Small intestine (tissue), 16 donors: ENCODE measurements at places on chromosomes 4 and X. TPM values are rescaled to one million over a fixed set of nuclear protein-coding genes. Genes with fewer than 3 reads are reported as not detected.
A peak's percentile ranks its signal among the peaks of the same experiment; 100 is the strongest.

The HPGD gene
- polyA plus RNA-seq, result 399 TPM

The THAP6 gene
- polyA plus RNA-seq, result 4.1 TPM

- DNase-seq, result no peak
These were observed 49.7 kb upstream of the PTPN13 start for GRCh38 chr4:86544310-86544966.

The HTRA3 gene
- 3.8 TPM for polyA plus RNA-seq

The GPRIN3 gene
- 12.2 TPM for polyA plus RNA-seq

GRCh38 chr4:87489678-87490077, 39.5 kb downstream of the SPARCL1 start:
- no peak for DNase-seq

- DNase-seq, result no peak
These were observed 494.8 kb upstream of the ZFP42 start for GRCh38 chr4:187500796-187501195.

The TRAM1L1 gene
- polyA plus RNA-seq, result 1.2 TPM

GRCh38 chrX:1401611-1402430, 9.9 kb upstream of the SLC25A6 start:
- no peak for DNase-seq

- no peak for DNase-seq
These were observed 753.1 kb upstream of the FRG1 start for GRCh38 chr4:189187531-189188052.

The PPBP gene
- not detected for polyA plus RNA-seq

The ZDHHC15 gene
- polyA plus RNA-seq, result not detected

DNA sequence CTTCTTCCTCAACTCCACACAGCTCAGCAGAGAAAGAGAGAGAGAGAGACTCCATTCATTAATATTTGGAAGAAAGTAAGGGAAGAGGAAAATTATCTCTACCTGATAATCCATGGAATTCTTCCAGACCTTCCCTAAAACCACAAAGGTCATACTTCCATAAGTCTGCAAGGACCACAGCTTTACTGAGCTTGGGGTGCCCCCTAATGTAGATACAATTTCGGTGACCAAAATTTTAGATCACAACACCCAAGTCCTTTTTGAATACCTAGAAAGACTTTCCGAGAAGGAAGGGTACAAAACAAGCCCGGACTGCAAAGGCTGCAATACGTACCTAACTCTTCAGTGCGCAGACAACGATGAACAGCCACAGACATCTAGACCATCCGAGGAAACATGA, 523.9 kb downstream of the GLUD2 start:
- DNase-seq, result no peak

DNA sequence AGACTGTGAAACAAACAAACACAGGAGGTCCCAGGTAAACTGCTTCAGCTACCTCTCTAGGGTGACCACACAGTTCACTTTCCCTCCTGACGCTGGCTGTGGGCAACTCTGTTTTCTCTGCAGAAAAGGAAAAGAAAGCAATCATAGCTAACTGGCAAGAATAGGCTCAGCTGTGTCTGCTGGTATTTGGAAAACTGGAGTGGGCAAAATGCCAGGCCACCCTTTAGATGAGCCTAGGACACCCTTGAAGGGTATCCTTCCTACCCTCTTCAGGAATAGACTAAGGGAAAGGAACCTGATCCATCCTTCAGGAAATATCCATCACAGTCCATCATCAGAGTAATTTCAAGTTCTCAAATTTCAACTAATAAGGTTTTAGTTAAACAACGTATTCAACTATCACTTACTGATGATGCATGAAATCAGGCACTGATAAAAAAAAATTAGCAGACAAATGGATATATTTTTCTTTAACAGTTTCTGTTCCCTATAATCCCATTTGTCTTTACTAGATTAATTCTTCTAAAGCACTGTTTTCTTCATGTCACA, 60.9 kb downstream of the CAMK2D start:
- no peak for DNase-seq

DNA sequence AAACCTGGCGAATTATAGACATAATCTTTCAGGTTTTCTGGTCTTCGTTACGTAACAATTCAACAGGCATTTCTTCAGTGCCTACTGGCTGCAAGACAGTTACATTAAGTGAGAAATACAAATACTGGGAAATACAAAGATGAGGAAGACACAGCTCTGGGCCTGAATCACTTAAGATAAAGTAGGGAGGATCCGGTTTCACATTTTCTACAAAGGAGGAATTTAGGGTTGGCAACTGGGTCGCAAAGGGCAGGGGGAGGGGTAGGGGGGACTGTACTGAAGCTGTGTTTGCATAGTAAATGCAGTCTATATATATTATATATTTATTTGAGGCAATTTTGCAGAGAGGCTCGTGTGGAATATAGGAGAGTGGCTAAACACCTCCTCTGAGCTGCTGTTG, 107.4 kb downstream of the MAML3 start:
- DNase-seq, result no peak

DNA sequence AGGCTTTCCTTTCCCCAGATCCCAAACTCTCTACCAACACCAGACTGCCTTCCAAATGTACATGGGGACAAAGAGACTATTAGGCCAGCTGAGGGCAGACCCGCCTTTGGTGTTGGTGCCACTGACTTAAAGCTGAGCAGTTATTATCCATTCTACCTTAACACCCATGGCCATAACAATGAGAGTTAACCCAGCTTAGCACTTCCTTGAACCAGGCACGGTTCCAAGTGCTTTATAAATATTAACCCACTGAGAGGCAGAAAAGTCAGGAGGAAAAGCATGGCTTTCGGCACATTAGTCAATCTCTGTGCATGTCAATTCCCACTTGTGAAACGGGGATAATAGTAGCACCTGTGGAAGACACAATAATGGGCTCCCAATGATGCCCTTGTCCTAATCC, 243.1 kb upstream of the ANXA3 start:
- DNase-seq, result no peak

The FOXR2 gene
- not detected for polyA plus RNA-seq

GRCh38 chrX:44071847-44072551, 98.8 kb upstream of the NDP start:
- no peak for DNase-seq

- DNase-seq, result no peak
These were observed 330.9 kb downstream of the DCHS2 start for GRCh38 chr4:154160519-154161301.

DNA sequence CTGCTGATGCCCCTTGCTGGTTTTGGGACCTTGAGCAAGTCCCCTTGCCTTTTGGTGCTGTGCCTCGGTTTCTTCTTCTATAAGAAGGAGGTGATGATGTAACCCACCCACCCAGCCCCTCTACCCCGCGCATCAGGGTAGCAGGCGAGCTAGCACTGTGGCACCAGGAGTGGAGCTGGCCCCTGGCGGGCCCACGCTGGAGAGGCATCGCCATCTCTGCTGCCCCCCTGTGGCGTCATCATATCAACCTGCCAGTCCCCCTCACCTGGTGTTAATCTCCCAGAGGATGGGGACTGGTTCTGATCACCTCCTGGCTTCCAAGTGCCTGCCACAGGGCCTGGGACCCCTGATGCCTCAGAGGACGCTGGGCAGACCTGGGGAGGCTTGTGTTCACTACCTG, 6.3 kb upstream of the SORCS2 start:
- DNase-seq, result peak; percentile 45

The CAMK2D gene
- polyA plus RNA-seq, result 21.3 TPM

The RHOXF1 gene
- not detected for polyA plus RNA-seq

DNA sequence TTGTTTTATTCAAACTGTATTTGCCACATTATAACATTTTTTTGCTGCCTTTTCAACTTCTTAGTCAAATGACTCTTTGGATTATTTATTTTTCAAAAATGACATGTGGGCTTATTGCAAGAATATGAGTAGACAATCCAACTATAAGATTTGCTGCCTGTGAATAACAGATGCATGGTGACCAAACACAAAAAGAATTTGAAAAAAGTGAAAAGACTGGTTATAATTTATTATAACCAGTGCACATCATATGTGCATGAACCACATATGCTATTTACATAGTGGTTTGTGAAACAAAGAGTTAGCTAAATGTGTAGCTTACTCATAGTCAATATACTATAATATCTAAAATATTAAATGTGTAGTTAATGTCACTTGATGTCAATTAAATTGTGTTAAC, 2086.8 kb downstream of the ARAP2 start:
- no peak for DNase-seq

The PLAC1 gene
- 0.06 TPM for polyA plus RNA-seq

DNA sequence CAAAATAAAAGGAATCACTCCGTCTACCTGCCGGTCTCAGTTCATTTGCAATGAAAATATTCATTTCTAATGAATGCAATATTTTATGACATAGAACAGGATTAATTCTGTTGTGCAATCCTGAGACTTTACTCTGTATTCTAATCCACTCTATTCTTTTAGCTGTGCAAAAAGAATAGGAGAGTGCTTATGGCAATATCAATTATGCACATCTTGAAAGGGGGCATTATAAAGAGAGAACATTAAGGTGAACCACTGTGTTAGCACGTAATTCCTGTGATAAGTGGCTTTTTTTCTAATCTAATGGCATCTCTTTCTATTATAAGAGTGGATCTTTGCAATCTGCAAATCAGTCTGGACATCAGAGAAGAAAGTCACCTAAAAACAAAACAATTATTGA, 99.5 kb downstream of the KCNIP4 start:
- no peak for DNase-seq

The ADRA2C gene
- 4.6 TPM for polyA plus RNA-seq

GRCh38 chr4:8818063-8818881, 53.4 kb downstream of the HMX1 start:
- no peak for DNase-seq

- DNase-seq, result no peak
These were observed 129.4 kb downstream of the REELD1 start for GRCh38 chr4:146343776-146344175.

GRCh38 chr4:108072300-108072699, 82.6 kb downstream of the HADH start:
- peak; percentile 47 for DNase-seq

The FAM236C gene
- polyA plus RNA-seq, result not detected

DNA sequence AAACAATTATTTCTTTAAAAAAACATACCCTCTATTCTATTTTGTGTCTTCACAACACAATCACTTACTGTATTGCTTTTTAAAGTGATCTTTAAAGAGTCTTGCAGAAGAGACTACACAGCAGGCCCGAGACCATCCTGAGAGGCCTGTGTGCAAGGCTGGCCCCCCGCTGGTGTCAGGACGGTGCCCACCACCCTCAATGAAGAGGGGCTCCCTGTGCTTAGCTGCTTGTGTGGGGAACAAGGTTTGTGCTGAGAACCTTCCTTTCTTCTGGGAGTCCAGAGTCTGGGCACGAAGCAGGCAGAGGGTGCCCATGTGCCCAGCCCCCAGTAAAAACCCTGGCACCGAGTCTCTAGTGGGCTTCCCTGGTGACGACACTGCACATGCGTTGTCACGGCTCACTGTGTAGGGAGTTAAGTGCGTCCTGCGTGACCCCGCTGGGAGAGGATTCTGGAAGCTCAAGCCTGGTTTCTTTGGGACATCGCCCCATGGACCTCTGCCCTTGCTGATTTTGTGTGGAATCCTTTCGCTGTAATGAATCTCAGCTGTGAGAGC, 22.0 kb downstream of the RGS12 start:
- no peak for DNase-seq

DNA sequence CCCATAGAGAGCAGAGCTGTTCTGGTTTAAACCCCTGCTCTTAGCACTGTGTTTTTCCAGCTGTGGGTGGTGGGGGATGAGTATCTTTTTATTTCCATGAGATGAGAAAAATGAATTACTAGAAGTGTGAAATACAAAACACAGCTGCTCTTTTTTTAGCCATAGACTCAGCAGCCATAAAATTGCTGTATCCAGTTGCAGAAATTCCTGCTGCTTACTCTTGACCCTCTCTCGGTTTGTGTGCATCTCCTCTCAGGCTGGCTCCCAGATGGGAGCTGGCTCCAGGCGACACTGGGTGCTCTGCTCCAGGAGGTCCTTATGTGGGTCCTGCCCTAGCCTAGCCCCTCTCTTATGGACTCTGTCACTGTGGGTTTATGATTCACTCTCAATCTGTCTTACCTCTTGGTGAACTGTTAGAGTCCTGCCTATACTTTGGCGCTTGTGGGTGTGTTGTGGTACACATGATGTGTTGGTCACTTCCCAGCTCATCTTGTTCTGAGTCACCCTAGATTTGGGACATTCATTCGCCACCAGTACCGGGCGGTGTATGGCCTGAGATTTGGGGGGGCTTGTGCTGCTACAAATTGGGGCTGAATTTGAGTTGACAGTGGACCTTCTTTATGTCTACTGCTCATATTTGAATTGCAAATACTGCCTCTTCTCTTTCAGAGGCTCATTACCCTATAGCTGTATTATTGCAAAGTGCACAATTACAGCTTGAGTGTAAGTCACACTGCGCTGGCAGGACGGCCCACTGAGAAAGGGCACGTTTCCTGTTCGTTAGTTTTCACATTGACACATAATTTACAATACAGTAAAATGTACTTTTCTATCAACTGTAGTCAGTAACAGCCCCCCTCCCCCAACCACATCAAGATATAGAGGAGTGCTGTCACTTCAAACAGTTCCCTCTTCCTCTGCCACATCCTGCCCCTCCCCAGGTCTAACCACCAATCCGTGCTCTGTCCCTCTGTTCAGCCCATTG, 46.9 kb upstream of the MSANTD1 start:
- DNase-seq, result peak; percentile 38

DNA sequence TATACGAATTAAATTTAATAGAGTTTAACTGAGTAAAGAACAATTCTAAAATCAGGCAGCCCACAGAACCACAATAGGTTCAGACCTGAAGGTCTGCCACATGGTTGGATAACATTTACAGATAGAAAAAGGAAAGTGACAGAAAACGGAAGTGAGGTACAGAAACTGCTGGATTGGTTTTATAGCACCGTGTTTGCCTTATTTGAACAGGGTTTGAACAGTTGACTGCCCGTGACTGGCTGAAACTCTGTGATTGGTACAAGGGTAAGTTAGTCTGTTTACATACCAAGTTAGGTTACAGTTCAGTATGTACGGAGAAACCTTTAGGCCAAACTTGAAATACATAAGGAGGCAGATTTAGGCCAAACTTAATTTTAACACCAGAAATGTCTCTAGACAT, 64.1 kb upstream of the ATXN3L start:
- no peak for DNase-seq

The SMIM31 gene
- 16.7 TPM for polyA plus RNA-seq

The ZBTB49 gene
- polyA plus RNA-seq, result 2.4 TPM

GRCh38 chr4:87559090-87559837, 30.1 kb upstream of the SPARCL1 start:
- DNase-seq, result peak; percentile 7

DNA sequence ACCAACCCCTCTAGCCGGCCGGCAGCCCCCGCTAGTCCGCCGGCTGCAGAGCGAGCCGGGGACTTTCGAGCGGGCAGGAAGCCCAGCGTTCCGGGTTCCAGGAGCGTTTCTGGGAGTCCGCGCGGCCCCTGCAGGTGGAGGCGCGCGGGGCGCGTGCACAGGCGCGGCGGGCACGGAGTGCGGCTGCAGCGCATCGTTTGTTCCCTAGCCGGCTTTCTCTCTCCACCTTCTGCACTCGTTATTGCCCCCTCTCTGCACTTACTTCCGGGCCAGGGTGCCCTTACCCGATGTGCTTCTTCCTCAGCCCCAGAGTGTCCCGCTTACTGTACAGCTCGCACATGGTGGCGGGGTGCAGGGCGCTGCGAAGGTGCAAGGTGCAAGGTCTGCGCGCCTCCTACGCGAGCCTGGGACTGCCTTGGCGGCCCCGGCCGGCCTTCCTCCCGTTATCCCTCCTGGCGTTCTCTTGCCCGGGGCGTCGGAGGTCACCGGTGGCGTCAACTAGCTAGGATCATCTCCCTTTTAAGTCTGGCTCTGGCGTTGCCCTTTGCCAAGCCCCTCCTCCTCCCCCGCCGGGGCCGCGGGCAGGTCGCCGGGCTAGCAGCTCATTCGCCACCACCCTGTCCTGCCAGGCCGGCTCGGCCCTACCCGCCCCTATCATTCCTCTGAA, at the start of gene ETNPPL:
ETNPPL (minus strand) TSS at position 495 of the 667 bp plus-strand sequence; CDS start at position 340, 155 bp downstream.
- peak; percentile 59 for DNase-seq
